Stimulated activated CD4-positive, alpha-beta T cell treated with anti-CD3 and anti-CD28 coated beads, TNF-alpha, amount 100 ng/mL, for 24 hours (primary cell): ENCODE measurements at places on chromosomes 16 and 17.

GRCh38 chr17:81271226-81271625 lies 23.9 kb downstream of the SLC38A10 start:
- DNase-seq: no peak

- no peak for DNase-seq
These were observed 26.6 kb downstream of the MXRA7 start for GRCh38 chr17:76683921-76684745.

DNA sequence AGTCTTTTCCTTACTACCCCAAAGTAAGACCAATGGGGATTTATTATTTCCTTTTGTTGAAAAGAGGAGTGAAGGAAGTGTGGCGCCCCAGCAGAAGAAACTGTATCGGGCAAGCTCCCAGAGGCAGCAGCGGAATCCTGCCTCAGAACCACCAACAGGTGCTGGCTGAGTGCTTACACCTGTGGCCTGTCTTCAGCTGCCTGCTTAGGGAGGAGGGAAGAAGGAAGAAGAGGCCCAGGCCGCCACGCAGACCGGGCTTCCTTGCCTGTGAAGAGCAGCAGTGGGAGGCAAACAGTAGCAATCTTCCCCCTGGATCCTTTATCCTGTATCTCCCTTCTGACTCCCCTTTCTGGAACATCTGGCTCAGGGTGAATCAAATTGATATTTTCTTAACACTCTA lies 134.7 kb downstream of the AATF start:
- DNase-seq: no peak

DNA sequence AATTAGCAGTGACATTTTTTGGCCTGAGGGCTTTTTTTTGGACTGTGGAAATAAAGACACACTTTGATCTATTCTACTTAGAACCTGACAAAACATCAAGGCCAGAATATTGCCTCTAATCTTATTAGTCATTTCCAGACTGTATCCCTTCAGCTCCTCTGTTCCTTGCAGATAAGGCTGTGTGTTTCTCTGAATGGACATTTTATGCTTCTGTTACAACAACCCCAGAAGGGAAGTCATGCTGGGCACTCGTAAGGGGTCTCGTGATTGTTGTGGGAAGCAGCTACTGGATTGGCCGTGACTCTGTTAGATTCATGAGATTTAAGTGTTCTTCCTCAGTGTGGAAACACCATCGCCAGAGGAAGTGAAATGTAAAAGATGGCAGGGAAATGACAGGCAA lies 31.6 kb upstream of the HS3ST2 start:
- DNase-seq: no peak

GRCh38 chr16:60060731-60061130 lies 1326.6 kb upstream of the GOT2 start:
- no peak for DNase-seq

DNA sequence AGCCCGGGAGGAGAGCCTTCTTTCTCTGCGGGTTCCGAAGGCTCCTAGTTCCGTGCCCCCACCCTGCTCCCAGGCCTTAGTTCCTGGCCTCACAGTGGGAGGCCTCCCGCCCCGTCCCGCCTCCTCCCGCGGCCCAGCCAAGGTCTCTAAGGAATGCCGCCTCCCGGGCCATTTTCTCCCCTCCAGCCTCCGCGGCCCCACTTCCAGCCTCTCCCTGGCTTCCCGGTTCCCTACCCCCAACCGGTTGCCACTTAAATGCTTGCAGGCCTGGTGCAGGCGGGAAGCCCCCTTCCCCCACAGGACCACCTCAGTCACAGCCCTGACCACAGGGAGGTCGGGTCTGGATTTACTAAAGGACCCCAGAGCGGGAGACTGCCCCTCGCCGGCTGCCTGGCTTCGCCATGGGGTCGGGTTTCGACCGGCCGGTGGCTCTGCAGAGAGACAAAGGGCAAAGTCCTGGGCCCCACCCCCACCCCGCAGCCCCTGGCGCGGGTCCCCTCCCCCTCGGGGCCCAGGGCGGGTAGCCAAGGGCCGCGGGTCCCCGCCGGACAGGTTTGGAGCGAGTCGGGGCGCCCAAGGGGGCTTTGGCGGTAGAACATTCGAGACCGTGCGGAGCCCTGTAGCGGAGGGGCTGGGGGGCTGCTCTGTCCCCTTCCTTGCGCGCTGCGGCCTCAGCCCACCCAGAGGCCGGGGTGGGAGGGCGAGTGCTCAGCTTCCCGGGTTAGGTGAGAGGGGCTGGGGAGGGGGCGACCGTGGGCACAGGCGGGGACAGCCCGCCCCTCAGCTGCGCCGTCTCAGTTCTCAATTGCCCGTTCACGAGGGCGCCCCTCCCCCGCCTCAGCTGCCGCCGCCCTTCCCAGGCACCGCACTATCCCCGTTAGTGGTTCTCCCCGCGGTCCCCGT lies 16.4 kb downstream of the IGF2BP1 start:
- DNase-seq: no peak

DNA sequence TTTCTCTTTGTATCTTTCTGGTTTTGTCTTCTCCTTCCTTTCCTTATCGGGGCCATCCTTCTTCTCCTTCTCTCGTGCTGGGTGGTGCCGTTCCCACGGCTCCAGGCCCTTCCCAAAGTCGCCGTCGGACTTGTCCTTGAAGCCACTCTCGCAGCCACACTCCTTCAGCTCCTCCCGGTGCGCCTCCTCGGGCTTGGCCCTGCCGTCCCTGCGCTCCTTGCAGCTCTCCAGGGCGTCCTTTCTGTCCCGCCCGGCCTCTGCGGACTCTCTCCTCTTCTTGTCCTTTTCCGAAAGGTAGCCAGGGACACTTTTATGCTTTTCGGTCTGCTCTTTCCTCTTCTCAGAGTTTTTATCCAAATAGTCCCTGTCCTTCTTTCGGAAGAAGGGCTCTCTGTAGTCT lies 65.9 kb downstream of the ZNF778 start:
- DNase-seq: no peak
